Smooth muscle cell of the brain vasculature (primary cell): ENCODE measurements at places on chromosomes 3 and 15.

- DNase-seq = no peak
These were observed 9.6 kb downstream of the OSBPL11 start for GRCh38 chr3:125585595-125586223.

DNA sequence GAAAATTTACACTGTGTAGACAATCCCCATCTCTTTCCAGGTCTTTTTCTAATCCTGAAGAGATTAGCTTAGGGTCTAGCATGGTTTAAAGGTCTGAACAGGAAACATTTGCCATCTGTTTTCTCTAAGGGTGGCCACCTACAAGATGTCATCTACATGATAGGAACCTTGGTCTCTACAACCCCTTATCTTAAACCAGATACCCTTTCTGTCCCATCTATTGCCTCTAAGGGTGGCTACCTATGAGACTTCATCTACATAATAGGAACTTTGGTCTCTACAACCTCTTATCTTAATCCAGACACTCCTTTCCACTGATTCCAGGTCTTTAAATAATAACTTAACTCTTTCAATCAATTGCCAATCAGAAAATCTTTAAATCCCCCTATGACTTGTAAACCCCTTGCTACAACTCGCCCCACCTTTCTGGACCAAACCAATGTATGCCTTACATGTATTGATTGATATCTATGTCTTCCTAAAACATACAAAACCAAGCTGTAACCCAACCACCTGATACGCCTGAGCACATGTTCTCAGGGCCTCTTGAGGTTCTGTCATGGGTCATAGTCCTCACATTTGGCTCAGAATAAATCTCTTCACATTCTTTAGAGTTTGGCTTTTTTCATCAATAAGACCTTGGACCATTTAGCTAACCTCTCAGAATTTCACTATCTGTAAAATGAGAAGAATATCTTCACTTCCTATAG, 605.0 kb downstream of the TUSC7 start:
- DNase-seq = no peak

DNA sequence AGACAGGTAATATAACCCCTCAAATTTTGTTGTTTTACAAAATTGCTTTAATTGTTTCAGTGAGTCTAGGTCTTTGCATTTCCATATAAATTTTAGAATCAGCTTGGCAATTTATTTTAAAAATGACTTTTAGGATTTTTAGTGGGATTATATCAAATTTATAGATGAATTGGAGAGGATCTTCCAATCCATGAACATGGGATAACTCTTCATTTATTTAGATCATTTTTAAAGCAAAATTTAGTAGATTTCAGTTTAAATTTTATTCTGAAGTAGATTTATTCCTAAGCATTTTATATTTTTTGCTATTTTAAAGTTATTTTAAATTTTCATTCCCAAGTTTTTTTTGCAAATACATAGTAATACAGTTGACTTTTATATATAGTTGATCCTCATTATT, 58.1 kb upstream of the THSD4 start:
- no peak for DNase-seq

DNA sequence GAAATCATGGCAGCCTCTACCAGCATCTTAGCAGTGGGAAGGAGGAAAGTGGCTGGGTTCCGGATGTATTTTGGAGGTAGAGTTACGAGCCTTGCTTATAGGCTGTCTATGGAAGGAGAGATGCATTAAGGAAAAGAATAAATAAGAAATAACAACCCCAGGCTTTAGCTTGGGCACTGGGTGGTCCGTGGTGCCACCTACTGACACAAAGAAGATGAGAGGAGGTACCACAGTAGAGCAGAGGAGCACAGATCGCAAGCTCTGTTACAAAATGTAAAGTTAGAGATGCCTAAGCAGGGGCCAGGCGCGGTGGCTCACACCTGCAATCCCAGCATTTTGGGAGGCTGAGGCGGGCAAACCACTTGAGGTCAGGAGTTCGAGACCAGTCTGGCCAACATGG, 74.8 kb downstream of the TMEM39A start:
- DNase-seq = no peak
